ENCODE measurements at places on chromosomes 1 and 21.

DNA sequence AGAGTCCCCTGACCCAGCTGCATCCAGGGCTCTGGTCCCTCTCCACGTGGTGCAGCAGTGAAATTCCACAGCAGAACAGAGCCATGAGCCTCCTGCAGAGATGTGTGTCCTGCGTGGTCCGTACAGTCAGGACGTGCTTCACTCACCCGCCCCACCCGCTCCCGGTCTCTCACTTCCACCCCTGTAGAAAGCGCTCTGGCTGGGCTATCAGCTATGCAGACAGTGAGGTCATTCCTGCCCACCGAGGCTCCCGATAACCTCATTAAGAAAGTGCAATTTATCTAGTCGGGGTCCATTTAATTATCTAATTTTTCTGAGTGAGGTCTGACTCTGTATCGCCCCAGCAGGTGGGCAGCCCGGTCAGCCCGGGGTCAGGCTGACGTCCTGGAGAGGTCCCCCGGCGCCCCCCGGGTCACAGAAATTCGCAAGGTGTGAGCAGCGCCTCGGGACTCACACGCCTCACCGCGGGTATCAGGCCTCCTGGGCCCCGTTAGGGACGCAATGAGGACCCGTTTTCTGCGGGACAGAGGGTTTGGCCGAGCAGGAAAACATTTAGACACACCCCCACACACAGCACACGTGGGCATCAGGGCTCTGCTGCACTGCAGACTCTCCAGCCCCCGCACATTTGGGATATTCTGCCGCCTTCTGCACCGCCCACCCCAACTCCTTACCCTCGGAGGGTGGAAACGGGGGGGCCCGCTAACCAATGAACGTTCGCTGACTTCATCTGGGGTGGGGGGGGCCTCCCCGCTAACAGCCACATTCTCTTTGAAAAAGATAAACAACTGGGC, 76.7 kb downstream of the PRDM16 start:
- DNase-seq = no peak

DNA sequence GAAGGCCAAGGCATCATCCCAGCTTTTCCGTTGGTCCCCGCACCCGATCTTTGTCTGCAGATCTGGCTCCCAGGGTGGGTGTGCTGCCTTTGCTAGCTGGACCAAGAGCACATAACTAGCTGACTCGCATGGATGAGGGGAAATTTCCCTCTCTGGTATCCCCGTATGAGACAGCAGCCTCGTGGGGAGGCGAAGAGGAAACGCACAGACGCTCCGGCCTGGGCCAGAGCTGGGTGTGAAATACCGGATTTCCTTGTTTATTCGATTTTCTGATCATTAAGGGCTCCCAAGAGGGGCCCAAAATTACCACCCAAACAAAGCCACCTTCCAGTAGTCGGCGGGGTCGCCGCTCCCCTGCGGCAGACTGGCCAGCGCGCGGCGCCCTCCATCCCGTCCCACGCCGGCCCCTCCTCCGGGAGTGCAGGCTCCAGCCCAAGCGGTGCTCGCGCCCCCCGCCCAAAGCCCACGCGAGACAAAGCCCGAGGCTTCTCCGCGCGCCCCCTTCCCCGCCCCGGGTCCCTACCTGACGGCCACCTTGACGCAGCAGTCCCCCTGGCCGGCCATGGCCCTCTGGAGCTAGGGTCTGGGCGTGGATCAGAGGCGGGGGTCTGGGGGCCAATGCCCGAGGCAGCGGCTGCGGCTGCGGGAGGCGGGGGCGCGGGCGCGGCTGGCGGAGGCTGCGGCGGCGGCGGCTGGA, 546 bp downstream of the KIF21B start:
- DNase-seq = no peak

DNA sequence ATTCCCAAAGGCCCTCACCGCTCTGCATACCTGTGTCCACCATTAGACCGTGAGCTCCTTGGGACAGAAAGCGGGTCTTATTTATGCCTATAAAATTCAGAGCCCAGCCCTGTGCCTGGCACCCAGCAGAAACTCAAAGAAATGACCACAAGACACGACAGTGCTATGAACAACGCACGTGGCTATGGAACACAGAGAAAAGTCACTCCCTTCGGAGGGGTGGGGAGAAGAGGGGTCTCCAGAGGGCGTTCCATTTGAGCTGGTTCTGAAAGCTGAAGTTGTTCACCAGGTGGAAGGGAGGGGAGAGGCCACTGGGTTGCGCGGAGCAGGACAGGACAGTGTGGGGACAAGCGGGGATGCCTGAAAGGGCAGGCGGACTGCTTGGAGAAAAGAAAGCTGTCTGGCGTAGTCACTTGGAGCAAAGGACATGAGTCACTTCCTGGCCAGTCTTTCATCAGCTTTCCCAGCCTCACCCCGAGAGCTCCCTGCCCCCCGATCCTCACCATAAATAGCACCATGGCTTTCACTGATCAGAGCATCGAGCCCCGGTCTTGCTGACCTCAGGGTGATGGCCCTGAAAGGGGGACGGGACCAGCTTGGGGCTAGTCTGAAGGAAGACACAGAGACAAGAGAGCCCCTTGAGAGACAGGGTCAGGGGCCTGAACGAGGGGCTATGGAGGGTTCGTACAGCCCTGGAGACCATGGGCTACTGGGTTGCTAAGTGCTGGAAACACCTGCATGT, 28.5 kb downstream of the ECE1 start:
- peak; percentile 94 for DNase-seq

DNA sequence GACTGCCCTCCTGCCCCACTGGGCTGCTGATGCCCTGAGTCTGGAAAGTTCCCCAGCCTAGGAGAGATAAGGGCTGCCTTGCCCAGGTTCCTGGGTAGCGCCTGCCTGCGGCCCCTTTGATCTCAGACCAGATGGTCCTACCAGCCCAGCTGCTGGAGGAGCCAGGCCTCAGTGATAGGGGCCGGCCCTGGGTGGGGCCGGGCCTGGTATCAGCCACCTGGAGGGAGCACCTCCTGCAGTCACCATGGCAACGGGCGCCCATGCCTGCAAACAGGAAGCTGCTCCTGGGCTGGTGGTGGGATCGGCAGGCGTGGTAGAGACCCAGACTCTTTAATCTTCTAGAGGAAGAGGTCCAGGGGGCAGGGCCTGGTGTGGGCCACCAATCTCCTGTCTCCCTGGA, 119.7 kb upstream of the WNT4 start:
- DNase-seq = no peak

DNA sequence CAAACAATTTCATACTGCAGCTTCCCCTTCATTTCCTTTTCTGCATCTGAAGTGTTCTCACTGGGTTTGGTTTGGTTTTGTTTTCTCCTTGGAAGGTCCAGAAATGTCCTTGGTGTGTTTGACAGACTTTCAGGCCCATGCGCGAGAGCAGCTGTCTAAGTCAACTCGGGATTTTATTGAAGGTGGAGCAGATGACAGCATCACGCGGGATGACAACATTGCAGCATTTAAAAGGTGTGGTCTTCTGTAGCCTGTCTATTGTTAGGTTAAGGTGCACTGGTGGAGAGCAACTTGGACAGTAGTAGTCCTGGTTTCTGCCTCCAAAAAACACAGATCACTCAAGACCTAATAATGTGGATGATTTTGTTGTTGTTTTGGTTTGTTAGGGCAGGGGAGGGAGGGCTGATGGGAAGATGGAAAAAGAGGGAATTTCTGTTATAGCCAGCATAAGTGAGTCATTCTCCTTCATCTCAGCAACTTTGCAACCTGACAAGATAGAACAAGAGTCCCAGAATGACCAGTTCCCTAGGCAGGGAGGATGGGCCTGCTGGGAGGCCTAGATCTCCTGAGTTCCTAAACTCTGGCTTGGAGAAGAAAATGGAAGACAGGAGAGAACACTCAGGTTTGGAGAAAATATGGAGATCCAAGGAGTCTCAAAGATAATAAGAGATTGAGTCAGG, 12.5 kb downstream of the HAO2 start:
- no peak for DNase-seq

DNA sequence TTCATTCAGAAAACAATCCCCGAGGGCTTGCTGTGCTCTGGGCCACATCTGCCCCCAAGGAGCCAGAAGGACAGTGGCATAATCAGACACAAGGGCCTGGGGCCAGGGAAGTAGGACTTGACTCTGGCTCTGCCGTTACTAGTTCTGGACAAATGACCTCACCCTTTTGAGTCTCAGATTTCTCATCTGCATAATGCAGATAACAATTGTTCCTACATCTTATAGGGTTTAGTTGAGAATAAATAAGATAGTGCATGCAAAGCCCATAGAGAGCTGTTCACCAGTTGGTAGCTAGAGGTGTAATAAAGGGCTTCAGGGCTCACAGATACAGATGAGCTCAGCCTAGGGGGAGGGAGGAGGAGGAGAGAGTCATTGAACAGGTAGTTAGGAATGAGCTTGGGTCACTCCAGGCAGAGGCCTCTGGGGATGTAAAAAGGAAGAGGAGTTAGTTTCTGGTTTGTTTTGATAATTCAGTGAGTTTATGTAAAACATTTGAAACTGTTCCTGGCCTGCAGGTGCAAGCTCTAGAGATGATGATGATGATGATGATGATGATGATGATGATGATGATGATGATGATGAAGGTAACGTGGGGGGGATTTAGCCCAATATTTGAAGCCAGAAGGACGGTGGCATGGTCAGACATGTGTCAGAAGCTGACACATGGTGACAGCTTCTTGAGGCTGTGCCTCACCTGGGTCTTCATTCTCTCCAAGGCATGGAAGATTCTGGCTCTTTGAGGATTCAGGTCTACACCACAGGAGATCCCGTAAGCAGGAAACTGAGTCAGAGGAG, 858 bp downstream of the LACTBL1 start:
- no peak for DNase-seq

DNA sequence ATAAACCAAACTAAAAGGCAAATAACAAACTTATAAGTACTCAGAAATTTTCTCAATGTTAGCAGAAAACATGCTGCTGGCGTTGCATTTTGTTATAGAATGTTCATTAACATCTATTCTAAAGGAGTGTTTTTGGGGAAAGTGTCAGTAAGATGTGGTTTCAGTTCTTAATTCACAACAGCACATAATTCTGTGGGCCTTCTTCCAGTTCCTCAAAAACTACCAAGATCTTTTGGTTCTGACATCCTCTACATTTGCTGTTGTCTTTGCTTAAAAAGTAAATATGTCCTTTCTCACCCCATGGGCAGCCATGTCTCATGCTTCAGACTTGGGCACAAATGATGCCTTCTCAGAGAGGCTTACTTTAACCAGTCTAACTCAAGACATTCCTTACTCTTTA, 152.5 kb downstream of the CDC7 start:
- no peak for DNase-seq

GRCh38 chr1:98051065-98051675, 130.3 kb upstream of the DPYD start:
- peak; percentile 55 for DNase-seq

DNA sequence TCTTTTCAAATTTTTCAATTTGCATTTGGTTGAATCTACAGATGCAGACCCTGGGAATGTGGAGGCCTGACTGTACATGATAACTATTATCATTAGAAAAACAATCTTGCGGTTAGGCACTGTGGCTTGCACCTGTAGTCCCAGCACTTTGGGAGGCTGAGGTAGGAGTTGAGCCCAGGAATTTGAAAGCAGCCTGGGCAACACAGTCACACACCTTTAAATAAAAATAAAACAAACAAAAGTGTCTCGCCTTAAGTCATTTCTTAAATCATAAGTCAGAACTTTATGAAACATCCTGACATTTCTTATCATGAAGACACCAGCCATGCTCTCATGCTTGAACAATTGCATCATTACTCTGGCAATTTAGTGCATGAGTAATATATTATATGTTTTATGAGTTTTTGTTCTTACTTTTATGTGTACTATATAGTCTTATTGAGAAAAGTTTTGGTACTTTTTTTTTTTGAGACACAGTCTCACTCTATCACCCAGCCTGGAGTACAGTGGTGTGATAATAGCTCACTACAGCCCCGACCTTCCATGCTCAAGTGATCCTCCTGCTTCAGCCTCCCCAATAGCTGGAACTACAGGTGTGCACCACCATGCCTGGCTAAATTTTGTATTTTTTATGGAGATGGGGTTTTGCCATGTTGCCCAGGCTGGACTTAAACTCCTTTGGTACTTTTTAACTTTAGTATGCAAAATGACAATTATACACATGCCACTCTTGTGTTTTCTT, 7.8 kb downstream of the TBX19 start:
- DNase-seq = no peak

GRCh38 chr1:7691576-7691975, 79.5 kb upstream of the VAMP3 start:
- DNase-seq = no peak

DNA sequence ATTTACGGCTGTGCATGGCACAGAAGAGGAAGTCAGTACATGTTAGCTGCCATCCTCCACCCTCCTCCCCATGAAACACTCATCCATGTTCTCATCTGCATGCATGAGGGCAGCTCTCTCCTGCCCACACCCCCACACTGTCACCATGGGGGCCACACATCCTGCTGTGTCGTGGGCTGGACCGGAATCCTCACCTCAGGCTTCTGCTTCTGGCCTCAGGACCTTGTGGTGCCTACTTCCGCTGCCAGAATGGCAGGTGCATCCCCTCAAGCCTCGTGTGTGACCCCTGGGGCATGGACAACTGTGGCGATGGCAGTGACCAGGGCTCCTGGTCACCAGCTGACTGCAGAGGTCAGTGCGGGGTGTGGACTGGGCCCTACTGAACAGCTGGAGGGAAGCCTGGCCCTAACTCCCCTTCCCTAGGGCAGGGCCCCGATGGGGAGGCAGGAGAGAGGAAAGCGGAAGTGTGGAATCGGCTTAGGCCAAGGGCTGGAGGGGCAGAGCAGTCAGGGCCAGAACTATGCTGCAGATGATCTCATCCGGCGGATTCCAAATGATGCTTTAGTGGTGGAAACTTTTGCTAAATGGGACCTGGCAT, 3.8 kb downstream of the LDLRAD2 start:
- no peak for DNase-seq

DNA sequence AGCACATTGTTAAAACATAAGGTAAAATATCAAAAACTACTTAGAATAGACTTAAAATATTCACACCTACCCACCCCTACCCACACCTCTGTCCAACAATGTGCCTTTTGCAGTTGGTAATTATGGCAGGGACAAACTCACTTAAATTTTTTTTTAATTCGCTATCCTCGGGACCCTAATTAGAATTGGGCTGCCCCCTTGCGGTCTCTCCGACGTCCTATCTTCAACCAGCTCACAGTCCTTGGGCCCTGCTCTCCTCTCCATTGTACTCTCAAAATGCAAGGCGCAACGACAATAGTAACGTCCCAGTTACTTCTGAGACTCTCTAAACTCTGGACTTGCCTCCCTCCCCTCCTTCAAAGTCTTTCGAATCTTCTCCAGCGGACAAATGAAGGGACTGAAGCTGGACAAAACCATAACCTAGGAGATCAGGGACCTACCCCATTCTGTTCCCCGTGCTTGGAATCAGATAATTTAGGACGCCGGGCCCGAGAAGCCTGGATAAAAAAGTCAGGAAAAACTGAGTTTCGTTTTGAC, 1.1 kb upstream of the CIART start:
- peak; percentile 57 for DNase-seq

- DNase-seq = no peak
These were observed 6.8 kb upstream of the NFYC start for GRCh38 chr1:40684669-40685068.

All from AG08395 (cell line).